Activated CD8-positive, alpha-beta memory T cell treated with anti-CD3 and anti-CD28 coated beads for 4 hours (primary cell): ENCODE measurements at places on chromosomes 7 and 10.

GRCh38 chr10:62502995-62503613 is 128.9 kb downstream of the ZNF365 start:
- no peak for DNase-seq

DNA sequence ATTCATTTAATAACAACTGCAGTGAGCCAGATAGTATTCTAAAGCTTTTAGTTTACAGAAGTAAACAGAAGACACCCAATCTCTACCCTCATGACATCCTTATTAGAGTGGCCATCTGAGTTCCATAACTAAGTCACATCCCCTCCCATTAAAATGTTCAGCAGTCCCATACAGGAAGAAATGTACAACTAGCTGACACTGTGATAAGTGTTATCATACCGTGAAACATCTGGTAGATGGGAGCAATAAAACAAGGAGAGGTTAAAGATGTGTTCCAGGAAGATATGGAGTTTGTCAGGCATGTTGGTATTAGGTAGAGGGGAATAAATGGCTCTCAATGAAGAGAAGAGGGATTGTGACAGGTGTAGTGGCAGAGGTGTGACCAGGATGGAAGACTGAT is 60.5 kb upstream of the CAV2 start:
- no peak for DNase-seq

DNA sequence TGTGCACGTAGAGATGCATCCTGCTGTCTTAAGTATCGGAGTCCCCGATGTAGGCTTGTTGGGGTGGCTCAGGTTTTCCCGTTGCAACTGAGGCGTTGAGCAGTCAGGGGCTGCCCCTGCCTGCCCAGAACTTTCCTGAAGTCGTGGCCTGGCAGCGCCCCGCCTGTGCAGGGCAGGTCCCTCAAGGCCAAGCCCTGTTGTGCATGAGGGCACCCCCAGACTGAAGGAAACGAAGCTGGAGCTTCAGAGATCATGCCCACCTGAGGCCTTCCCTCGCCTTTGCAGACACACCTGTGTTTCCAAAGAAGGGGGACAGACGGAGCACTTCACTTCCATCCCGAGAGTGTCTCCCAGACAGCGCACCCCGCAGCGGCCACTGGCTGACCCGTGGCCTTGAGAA is 121.1 kb downstream of the NKX6-2 start:
- DNase-seq: no peak

DNA sequence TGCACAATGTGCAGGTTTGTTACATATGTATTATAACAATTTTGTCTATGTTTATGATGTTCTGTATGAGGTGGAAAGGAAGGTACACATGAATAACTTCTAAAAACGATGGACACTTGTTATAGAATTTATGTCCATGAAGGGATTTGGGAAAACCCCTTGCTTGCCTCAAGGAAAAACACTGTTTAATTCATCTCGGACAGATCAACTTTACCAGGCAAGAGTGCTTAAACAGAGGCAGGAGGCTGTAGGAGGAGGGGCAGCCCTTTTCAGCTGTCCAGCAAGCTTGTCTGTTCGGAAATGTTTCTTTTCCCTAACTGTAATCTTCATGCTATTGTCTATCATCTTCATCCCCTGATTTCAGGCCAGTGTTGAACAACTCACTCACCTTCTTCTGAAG is 200.9 kb downstream of the CDC14C start:
- DNase-seq: no peak

- no peak for DNase-seq
These were observed 6.1 kb downstream of the GIMAP1 start for GRCh38 chr7:150722431-150722931.

DNA sequence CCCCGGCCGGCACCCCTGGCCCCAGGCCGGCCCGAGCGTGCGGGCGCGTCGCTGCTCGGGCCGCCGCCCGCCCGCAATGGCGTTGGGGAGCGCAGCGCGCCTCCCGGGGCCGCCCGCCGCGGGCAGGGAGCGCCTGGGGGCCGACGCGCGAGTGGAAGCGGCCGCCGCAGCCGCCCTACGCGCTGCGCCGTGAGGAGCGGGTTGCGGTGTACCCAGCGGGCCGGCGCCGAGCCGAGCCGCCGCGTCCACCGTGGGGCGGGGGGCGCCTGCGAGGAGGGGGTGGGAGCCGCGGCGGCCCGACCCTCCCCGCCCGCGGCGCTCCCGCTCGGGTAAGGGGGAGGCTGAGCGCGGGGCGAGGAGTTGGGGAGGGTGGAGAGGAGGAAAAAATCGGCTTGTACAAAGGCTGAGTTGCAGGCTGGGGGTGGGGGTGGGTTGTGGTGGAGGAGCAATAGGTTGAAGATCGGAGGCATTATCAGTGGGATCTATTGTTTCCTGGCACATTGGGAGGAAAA is 473 bp downstream of the PPP1R9A start:
- DNase-seq: no peak

- DNase-seq: no peak
These were observed 8.0 kb downstream of the COL17A1 start for GRCh38 chr10:104077663-104078151.

DNA sequence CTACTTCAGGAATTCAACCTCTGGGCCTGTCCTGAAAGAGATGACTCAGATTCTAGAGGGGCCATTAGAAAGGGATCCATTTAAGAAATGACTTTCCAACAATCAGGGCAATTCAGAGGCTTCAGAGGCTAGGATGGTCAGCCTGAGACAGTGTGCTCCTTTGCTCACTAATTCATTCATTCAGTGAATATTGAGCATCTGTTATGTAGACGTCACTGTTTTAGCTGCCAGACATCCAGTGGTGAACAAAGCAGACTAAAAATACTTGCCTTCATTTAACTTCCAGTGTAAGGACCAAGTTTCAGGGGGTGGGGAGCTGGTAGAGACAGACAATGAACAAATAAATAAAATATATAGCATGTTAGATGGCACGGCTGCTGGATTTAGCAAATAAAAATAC is 1.6 kb downstream of the KIAA1217 start:
- DNase-seq: no peak

DNA sequence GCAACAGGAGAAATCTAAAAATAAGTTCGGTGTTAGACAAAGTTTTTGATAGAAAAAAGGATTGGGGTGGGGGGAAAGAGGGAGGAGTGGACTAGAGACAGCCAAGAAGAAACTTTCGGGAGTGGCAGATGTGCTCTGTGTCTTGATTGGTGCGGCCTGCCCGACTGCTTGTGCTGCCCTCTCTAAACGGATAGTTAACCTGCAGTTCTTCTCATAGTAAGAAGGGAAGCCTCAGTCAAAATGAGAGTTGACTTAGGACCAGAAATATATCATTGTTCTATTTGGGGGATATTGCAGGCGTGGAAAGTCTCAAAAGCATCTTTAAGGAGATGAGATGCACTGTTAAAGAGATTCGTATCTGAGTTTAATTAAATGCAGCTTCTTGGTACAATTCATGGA is 39.3 kb downstream of the UBE3C start:
- DNase-seq: no peak

GRCh38 chr7:158371856-158372255 is 215.8 kb downstream of the PTPRN2 start:
- DNase-seq: no peak

DNA sequence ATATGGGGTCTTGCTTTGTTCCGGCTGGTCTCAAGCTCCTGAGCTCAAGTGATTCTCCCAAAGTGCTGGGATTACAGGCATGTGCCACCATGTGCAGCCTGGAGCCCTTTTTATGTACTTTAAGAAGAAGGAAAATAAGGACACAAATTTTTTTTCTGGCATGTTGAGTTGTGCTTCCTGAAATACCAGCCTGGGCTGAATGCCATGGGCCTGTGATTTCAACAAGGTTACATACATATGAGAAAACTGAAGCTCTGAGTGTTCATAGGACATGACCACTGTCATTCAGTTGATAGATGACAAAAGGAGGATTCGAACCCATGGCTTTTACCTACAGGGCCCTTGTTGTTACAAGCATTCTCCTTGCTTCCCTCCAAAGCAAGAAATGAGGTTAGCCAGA is 36.1 kb downstream of the ST8SIA6 start:
- DNase-seq: no peak

- DNase-seq: no peak
These were observed 71.2 kb upstream of the RPA3 start for GRCh38 chr7:7789551-7789988.

DNA sequence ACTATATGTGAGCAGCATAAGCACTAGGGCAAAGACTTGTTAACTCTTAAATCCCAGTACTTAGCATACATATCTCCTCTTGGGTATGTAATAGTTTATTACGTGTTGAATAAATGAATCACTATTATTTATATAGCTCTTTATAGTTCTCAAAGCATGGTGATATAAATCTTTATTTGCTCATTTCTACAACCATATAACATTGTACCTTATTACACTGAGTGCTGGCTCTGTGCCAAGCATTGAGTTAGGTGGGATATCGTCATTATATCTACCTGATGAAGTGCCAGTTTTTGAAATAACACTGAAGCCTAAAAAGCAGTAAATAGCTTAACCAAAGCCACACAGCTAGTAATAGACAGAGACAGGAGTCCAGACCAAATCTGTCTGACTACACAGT is 27.9 kb downstream of the AHR start:
- no peak for DNase-seq

- no peak for DNase-seq
These were observed 307.3 kb downstream of the CAMK1D start for GRCh38 chr10:12656518-12657142.

DNA sequence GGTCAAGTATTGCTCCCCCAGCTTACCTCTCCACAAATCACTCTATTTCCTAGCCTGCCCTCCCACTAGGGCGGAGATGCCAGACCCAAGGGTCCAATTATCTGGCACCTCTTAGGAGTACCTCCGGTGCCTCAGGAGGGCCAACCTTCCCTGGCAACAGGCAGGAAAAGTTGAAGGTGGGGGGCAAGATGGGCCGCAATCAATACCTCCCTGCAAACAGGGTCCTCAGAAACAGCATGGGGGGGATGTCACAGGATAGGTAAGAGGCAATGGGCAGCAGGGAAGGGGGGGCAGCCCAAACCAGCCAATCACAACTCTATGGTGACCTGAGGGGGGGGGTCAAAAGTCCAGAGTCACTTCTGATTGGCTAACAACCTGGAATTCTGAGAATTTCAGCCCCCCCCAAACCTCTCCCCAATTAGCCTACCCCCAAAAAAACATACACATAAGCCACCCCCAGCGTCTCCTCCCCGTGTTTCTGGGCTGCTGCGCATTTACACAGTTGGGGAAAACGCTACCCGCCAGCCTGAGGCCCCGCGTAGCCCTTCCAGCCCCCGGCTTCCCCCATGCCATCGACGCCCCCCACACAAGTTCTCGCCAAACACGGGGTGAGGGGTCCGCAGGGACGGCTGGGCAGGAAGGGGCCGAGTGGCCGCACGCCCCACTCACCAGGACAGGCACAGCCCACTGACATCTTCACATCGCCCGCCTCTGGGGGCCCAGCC is 589 bp downstream of the LDB1 start:
- no peak for DNase-seq

DNA sequence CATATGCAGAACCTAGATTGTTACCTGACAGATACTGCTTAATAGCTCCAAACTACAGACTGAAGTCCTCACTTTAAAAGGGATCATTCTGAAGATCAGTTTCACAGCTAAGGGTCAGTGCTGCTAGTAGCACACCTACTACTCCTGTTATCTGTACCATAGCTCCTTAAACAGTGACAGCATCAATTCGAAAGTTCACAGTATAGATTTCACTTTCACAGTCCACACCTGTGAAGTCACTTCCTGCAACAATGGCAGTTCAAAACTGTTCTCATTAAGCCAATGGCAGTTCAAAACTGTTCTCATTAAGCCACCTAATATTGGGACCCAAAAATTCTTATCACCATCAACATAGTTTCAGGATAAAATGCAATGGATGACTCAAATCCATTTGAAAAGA is 10.7 kb upstream of the FHIP2A start:
- no peak for DNase-seq

- no peak for DNase-seq
These were observed 3.2 kb upstream of the IL2RA start for GRCh38 chr10:6065406-6065805.

DNA sequence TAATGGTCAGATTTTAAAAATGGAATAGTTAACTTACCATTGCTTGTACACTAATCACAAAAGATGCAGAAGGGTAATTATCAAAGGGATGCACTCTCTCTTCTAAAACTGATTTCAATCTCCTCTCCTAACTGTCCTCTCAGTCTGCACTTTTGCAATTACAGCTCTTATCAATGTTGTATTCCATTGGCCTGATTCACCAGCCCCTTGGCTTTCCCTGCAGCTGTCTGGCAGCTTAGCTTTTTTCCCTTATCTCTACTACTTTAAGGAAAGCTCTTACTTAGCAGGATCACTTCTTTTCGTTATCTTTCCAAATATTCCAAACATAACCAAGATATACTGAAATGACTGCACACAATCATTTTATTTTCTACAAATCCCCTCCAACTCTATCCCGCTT is 448.8 kb downstream of the GRM8 start:
- no peak for DNase-seq

DNA sequence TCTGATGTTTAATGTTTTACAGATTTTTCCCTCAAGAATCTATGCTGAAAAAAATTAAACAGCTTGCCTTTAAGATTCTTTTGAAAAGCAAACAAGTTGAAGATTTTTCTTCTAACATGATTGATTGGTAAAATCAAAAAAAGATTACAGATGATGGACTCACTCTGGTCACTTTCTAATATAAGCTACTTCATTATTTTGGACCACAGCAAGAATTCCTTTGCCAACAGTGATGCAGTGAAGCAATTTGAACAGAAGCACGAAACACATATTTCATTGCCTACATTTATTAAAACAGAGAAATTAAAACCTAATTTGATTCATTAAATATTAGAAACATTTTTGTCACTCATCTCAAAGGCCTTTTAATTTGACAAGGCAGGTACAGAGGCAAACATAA is 82.1 kb upstream of the SGCE start:
- no peak for DNase-seq

- DNase-seq: no peak
These were observed 373 bp downstream of the PAXIP1 start for GRCh38 chr7:155002411-155003091.

DNA sequence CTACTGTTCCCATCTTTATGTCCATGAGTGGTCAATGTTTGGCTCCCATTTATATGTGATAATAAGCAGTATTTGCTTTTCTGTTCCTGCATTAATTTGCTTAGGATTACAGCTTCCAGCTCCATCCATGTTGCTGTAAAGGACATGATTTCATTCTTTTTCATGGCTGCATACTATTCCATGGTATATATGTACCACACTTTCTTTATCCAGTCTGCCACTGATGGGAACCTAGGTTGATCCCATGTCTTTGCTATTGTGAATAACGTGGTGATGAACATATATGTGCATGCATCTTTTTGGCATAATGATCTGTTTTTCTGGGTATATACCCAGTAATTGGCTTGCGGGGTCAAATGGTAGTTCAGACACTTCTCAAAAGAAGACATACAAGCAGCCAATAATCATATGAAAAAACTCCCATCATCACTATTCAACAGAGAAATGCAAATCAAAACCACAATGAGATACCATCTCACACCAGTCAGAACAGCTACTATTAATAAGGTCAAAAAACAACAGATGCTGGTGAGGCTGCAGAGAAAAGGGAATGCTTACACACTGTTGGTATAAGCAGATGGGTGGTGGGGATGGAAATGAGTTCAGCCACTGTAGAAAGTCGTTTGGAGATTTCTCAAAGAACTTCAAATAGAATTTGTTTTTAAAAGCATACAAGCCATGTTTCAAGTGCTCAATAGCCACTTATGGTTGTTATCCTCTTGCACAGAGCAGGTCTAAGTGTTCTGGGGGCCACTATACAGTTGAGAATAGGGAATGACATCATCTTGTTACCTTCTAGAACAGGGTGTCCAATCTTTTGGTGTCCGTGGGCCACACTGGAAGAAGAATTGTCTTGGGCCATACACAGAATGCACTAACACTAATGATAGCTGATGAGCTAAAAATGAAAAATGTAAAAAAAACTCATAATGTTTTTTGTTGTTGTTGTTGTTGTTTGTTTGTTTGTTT is 23.2 kb upstream of the SDK1 start:
- no peak for DNase-seq
